ENCODE measurements at places on chromosomes 11 and 22. TPM values are rescaled to one million over a fixed set of nuclear protein-coding genes. Genes with fewer than 3 reads are reported as not detected.

MS4A3 gene
- not detected for total RNA-seq

TBCEL gene
- total RNA-seq: 9.2 TPM

MYBPC3 gene
- total RNA-seq: not detected

SOX6 gene
- not detected for total RNA-seq

KIRREL3 gene
- 4.1 TPM for total RNA-seq

C1QTNF4 gene
- 2.6 TPM for total RNA-seq

OR5P2 gene
- not detected for total RNA-seq

CECR2 gene
- 0.58 TPM for total RNA-seq

TBX10 gene
- total RNA-seq: not detected

OR8G5 gene
- total RNA-seq: not detected

GRAMD1B gene
- total RNA-seq: 9.9 TPM

YPEL4 gene
- not detected for total RNA-seq

TSPAN32 gene
- total RNA-seq: under 0.01 TPM

KRTAP5-9 gene
- total RNA-seq: not detected

OR52I1 gene
- not detected for total RNA-seq

ANGPTL5 gene
- not detected for total RNA-seq

DEPDC5 gene
- 11.7 TPM for total RNA-seq

OR4C46 gene
- not detected for total RNA-seq

SORL1 gene
- 1.4 TPM for total RNA-seq

TP53I11 gene
- total RNA-seq: 36.0 TPM

YAP1 gene
- 91.8 TPM for total RNA-seq

PKDREJ gene
- not detected for total RNA-seq

THYN1 gene
- 51.4 TPM for total RNA-seq

SYT13 gene
- total RNA-seq: not detected

OR1S1 gene
- total RNA-seq: not detected

PARVA gene
- 44.1 TPM for total RNA-seq

STK33 gene
- 5.3 TPM for total RNA-seq

LMNTD2 gene
- not detected for total RNA-seq

OR8H2 gene
- not detected for total RNA-seq

HORMAD2 gene
- not detected for total RNA-seq

TMEM191B gene
- not detected for total RNA-seq

PATE4 gene
- total RNA-seq: not detected

CNGA4 gene
- not detected for total RNA-seq

GGTLC2 gene
- total RNA-seq: not detected

CARD16 gene
- 11.5 TPM for total RNA-seq

Measured in myometrial cell (primary cell).